ENCODE measurements at places on chromosomes 7 and 10.

DNA sequence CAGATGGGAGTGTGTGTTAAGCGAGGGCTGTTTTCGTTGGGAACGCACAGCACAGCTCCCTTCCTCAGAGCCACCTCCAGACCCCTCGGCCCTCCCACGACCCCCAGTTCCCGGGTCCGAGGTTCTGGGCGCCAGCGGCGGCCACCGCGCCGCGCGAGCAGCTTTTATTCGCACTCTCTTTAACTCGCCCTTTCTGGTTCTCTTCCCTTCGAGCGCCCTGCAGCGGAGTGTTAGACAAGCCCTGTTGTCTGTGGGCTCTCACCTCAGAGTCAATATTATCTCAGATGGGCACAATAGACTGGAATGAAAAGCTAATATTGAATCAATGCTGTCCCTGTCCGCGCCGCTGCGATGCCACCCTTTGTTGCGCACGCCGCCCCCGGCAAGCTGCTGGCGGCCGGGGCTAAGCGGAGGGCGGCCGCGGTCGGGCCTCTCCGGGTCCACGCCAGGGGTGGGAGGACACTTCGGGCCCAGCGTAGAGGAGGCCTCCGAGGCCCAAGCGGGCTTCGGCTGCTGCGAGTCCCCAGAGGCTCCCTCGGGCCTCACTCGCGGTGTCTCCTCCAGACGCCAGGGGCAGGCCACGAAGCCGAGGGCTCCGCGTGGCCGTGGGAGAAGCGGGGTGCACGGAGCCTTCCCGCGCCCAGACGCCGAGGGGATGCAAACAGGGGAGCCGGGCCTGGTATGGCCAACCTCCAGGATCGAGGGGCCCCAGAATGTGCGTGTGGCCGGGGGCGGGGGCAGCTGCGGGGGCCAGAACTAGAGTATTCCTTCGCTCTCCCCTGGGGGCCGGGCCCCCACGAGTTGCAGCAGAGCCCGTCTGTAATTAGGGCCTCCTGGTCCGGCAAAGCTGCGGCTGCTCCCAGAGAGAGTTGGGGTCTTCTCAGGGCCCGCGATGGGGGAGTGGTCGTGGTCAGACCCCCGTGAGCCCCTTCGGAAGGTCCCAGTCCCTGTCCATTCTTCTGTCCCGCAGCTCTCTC, 7.9 kb upstream of the EMX2 start:
- DNase-seq = no peak

- no peak for DNase-seq
Measured at GRCh38 chr7:143299840-143300239, 11.7 kb downstream of the CASP2 start.

GRCh38 chr10:57506414-57507094, 761.1 kb downstream of the IPMK start:
- no peak for DNase-seq

DNA sequence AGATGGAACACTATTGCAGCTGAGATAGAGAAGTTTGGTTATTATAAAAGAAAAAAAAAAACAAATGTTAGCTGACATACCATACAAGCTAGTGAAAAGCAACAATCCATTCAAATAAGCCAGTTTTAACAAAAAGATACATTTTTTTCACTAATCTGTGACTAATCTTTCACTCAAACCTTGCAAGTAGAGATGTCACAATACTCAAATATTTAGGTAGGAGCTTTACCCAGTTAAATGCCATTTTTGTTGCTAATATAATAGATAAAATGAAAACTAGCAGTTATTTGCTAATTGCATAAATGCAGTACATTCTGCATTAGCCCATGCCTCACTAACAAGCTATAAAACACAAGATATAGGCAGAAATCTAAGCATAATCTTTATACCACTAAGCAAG, 123.6 kb downstream of the BTAF1 start:
- DNase-seq = no peak

GRCh38 chr10:125448596-125448995, 234.4 kb downstream of the TEX36 start:
- peak; percentile 1 for DNase-seq
